Endodermal cell (in vitro differentiated cells): ENCODE measurements at places on chromosomes 3 and 15. TPM values are rescaled to one million over a fixed set of nuclear protein-coding genes. Genes with fewer than 3 reads are reported as not detected.

DNASE1L3 gene
- not detected in 3 replicates for total RNA-seq

DNAH12 gene
- 0.68 to 2.2 TPM (median 2.0 TPM) in 3 replicates for total RNA-seq

C3orf22 gene
- not detected in 2 replicates for total RNA-seq

GRK7 gene
- total RNA-seq = not detected in 2 replicates

FSIP1 gene
- 0.73 to 0.80 TPM (median 0.77 TPM) in 3 replicates for total RNA-seq

FGD5 gene
- 17.0 to 22.5 TPM (median 18.9 TPM) in 3 replicates for total RNA-seq

P3H2 gene
- 280 and 285 TPM in 2 replicates for total RNA-seq

RAB43 gene
- total RNA-seq = 28.9 and 34.5 TPM in 2 replicates

CCDC39 gene
- total RNA-seq = 0.12 to 1.1 TPM (median 0.32 TPM) in 3 replicates

MEIS2 gene
- 8.5 to 10.1 TPM (median 9.7 TPM) in 3 replicates for total RNA-seq

EMC7 gene
- 36.7 to 45.9 TPM (median 37.0 TPM) in 3 replicates for total RNA-seq
